ENCODE measurements at places on chromosomes 16 and 17.

DNA sequence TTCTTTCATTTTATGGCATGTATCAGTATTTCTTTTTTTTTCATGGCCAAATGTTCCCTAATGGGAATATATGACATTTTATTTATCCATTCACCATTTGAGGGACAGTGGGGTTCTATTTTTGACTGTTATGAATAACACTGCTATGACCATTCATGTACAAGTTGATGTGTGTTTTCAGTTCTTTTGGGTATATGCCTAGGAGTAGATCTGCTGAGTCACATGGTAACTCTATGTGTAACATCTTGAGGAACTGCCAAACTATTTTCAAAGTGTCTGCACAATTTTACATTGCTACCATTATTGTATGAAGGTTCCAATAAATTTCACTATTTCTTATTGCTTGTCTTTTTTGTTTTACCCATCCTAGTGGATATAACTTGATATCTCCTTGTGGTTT lies 223.0 kb downstream of the TANC2 start:
- DNase-seq = peak; percentile 58

GRCh38 chr16:66121466-66121865 lies 245.0 kb upstream of the CDH5 start:
- DNase-seq = no peak

DNA sequence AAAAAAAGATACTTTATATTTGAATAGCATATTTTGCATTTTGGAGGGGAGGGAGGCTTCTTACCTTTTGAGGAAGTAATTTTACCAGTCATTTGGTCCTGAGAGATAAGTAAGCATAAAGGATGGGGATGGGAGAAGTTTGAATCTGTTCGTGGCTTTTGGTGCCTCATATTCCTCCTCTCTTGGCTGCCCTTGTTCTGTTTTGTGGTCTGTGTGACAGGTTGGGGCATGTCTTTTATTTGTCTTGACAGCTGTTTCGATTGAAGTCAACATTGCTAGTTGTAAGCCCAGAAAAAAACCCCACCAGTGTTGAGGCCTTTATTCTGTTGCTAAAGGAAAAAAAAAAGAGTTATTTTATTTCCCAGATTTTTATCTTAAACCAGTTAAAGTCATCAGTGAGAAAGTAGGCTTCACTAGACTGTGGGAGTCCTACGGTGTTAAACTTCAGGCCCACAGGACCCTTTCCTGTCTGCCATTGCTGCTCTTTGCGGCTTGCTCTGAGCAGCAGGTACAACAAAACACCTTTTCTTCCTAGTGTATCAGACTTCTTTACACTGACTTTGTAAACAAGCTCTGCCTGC lies 11.4 kb downstream of the SLC7A6 start:
- DNase-seq = peak; percentile 87

- no peak for DNase-seq
These were observed 49.5 kb downstream of the FTO start for GRCh38 chr16:53753431-53753830.

GRCh38 chr17:76150712-76151622 lies 9.9 kb upstream of the FOXJ1 start:
- DNase-seq = no peak

- no peak for DNase-seq
These were observed 33.6 kb upstream of the MED9 start for GRCh38 chr17:17443173-17443572.

All from mammary epithelial cell (primary cell).